ENCODE measurements at places on chromosomes 2 and 18.

GRCh38 chr18:76476665-76477561, 18.1 kb downstream of the ZNF516 start:
- DNase-seq, result no peak

- no peak for DNase-seq
Measured at GRCh38 chr2:232376713-232377112, 1.8 kb upstream of the ALPP start.

GRCh38 chr2:100796499-100797100, 23.3 kb upstream of the NPAS2 start:
- no peak for DNase-seq

- no peak for DNase-seq
Measured at GRCh38 chr2:85662899-85663593, 5.0 kb downstream of the SFTPB start.

Data from right hindlimb (tissue), 1 donor.